ENCODE measurements at places on chromosomes 4 and X. TPM values are rescaled to one million over a fixed set of nuclear protein-coding genes. Genes with fewer than 3 reads are reported as not detected.

The OR13H1 gene
- not detected for total RNA-seq

The ASMT gene
- total RNA-seq = 0.10 TPM

The RTL5 gene
- not detected for total RNA-seq

The RHOXF1 gene
- not detected for total RNA-seq

The FOXP3 gene
- not detected for total RNA-seq

The OTUD4 gene
- total RNA-seq = 10.0 TPM

The TEX13D gene
- total RNA-seq = not detected

GRCh38 chrX:42399632-42400024 lies 378.3 kb downstream of the PPP1R2C start:
- DNase-seq = no peak

- DNase-seq = no peak
Observed at GRCh38 chrX:74160816-74161215, 143.2 kb upstream of the ZCCHC13 start.

GRCh38 chr4:120354381-120354780 lies 287.7 kb upstream of the MAD2L1 start:
- DNase-seq = no peak

DNA sequence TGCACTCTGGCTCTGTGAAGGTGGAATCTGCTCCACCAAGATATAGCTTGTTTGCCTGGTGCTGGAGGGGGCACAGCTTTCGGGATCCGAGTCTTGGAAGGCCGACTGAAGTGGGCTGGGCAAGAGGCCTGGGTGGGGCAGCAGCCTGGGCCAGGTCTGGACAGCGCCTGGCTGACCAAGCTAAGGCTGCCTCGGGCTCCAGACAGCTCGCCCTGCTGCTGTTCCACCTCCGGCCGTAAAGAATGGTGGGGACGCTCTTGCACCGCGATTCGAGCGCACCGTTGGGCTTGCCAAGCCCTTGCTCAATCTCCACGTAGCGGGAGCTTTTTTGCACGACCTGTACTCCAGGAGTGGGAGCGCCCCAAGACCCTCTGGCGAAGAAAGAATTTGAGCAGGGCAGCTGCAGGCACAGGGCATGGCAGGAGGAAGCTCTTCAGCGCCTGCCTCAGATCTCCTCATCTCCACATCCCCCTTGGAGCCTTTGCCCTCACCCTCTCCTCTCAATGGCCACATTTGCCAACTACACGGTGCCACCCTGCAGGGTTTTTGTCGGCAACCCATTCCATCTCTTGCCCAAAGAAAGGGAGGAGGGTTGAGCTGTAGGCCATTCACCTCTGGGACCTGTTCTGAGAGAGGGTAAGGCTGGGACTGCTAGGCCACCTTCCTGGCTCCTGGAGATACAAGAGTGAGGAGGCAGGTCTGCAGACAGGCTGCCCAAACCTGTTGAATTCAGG lies 18.9 kb downstream of the CNGA2 start:
- DNase-seq = peak; percentile 83

- no peak for DNase-seq
Observed at GRCh38 chr4:2925931-2926860, 37.0 kb downstream of the NOP14 start.

GRCh38 chr4:143939528-143939927 lies 34.2 kb upstream of the GYPE start:
- DNase-seq = no peak

GRCh38 chr4:75232546-75232945 lies 281.7 kb downstream of the RCHY1 start:
- DNase-seq = no peak

DNA sequence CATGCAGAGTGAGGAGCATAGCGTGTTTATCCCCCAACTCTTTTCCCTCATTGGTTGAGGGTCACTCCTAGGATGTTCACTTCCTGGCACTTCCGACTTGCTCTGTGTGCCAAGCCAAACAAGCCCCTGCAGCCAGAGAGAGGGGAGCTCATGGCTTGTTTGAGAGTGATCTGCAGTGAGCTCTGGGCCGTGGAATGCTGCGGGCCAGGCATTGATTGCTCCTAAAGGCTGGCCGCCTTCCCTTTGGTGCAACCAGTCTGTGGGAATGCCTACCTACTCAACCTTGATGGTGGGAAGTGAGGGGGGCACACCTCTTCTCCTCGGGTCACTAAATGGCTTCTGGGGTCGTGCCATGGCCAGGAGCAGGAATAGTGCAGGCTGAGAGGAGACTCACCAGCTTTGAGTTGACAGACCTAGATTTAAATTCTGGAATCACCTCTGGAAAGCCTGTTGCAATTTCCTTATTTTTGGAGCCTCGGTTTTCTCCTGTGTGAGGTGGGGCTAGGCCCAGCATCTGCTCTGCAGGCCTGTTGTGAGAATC lies 152.0 kb upstream of the STX18 start:
- no peak for DNase-seq

- DNase-seq = no peak
Observed at GRCh38 chr4:70315928-70316327, 18.9 kb upstream of the CABS1 start.

DNA sequence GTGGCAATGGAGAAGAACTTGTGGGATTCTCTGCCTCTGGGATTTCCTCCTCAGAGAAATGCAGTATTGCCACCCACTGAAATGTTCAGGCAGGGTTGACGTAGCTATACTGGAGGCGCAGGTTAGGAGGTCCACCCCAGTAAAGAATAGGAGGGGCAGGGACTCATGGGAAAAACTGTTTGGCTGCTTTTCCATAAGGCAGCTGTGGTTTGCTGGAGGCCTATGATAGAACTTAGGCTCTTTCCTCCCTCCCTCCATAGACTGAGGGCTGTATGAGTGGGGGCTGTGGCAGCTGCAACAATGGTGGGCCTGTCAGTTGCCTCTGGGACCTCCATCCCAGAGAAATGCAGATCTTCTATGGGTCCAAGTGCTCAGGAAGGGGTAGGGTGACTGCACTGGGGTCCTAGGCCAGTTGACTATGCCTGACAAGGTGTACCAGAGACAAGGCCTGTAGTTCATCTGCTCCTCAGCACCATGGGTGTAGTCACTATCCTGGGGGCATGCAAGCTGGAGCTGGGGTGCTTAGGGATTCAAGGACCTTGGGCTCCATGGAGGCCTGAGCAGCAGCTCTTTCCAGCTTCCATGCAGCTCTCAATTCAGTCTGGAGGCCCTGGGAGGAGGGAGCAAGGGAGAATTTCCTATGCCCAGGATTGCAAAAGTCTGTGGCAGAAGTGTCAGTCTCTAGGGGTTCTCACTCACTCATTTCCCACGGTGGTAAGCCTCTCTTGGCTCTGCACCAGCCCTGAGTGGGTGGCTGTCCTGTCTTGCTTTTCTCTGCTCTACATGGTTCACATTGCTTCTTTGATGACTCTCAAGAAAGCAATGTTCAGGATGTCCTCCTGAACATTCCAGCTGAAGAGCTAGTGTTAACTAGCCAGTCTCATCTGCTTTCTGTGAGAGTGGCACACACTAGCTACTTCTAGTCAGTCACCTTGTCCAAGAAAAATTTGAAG lies 353.0 kb downstream of the IDS start:
- DNase-seq = no peak

DNA sequence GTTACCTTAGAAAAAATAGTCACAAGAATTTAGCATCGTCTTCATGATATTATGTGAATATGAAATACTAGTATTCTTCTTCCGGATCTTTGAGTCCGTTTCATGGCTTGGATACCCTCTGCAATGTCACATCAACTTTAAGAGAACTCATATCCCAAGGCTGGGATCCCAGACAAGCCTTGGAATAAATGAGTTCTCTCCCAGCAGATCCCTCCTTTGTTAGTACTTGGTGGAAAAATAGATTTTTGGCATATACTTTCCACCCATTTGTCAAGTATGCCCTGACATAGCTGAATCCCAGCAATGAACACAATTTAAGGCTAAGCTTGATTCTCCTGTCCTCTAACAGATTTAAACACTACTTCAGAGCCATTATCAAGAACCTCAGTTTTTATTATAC lies 144.5 kb downstream of the PPARGC1A start:
- DNase-seq = no peak

GRCh38 chrX:114800719-114801118 lies 216.7 kb downstream of the IL13RA2 start:
- peak; percentile 16 for DNase-seq

DNA sequence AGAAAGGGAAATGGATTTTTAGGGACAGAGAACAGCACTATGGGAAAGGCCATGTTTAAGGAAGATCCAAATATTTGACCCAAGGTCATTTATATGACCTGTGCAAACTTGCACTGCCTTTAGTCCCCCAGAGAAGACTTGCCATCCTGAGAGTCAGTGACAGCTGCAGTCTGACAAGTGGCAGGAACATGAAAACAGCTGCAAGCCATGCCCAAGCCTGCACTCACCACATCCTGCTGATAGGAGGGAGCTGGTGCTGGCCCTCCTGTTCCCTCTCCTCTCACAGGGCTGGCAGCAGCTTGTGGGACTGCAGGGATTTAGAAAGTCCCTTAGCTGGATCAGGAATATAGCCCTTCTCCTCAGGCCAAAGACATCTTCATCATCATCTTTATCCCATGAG lies 187.7 kb downstream of the RAP1GDS1 start:
- DNase-seq = no peak

GRCh38 chr4:185128272-185129119 lies 14.6 kb upstream of the SLC25A4 start:
- DNase-seq = no peak

GRCh38 chrX:52504551-52504950 lies 8.9 kb downstream of the XAGE1A start:
- DNase-seq = no peak

DNA sequence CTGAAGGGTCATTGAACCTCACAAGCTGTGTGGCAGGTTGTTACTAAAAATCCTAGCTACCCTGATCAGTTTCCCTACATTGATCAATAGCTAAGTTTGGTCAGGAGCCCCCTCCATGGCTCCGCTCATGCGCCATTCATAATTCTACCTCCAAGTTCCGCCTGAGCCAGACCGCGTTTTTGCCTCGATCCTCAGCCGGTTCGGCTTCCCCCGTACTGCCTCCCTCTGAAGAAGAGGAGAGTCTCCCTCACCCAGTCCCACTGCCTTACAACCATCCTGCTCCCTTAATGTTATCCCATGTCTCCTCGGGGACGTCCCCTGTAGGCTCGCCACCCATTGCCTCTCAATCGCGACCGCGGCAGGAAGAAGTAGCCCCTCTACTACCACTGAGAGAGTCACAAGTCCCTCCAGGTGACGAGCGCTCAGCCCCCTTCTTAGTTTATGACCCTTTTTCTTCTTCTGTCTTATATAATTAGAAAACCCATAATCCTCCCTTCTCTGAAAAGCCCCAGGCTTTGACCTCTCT lies 158.2 kb downstream of the DEFB131A start:
- no peak for DNase-seq

DNA sequence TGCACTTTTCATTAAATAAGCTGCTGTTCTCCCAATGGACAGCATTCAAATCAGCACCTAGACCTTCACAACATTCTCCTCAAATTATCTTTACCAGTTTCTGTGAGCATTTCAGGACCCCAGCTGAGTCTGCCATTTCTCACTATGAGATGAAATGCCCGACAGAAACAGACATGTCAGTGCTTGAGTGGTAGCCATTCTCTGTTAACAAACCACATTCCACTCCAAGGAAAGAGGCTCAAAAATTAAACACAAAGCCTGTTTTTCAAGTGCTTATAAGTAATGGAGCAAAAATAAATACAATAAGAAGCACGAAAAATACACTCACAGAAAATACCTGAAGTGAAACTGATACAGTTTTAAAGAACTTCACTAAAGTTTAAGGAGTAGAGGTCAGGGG lies 320.2 kb upstream of the PRPS2 start:
- no peak for DNase-seq

DNA sequence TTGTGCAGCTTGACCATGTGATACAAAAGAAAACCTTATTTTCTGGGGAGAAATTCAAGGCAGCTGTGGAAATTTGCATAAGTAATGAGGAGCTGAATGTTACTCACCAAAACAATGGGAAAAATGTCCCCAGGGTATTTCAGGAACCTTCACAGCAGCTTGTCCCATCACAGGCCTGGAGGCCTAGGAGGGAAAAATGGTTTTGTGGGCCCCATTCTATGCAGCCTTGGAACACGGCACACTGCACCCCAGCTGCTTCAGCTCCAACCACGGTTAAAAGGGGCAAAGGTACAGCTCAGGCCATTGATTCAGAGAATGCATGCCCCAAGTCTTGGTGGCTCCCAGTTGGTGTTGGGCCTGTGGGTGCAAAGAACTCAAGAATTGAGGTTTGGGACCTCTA lies 216.1 kb downstream of the MAGEE1 start:
- DNase-seq = no peak

- no peak for DNase-seq
Observed at GRCh38 chrX:134669378-134670098, 11.3 kb upstream of the PLAC1 start.

- DNase-seq = peak; percentile 16
Observed at GRCh38 chrX:5236096-5236495, 992.6 kb downstream of the NLGN4X start.

DNA sequence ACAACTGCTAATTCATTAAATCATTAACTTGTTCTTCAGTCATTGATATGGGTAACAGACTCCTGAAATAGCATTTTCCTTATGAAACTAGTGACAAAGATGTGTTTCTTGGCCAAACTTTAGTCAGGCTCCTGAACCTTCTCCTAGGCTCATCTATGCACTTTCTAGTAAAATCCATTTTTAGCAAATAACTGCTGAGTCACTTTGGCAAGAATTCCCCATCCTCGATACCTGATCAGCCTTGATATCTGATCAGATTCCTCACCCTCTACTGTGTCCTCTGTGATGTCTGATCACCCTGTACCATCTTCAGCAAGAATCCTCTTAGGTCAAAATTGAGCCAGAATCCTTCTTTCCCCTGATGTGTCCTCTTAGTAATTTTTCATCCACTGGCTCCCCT lies 161.2 kb upstream of the TAPT1 start:
- DNase-seq = no peak

GRCh38 chr4:74370912-74371311 lies 6.0 kb downstream of the EREG start:
- DNase-seq = peak; percentile 89

GRCh38 chr4:139374251-139374650 lies 72.0 kb upstream of the NDUFC1 start:
- no peak for DNase-seq

- no peak for DNase-seq
Observed at GRCh38 chr4:145148980-145149379, 31.4 kb downstream of the OTUD4 start.

- DNase-seq = peak; percentile 44
Observed at GRCh38 chr4:76984127-76984526, 34.6 kb downstream of the SEPTIN11 start.
